ENCODE measurements at places on chromosomes 12 and 14.
A peak's percentile ranks its signal among the peaks of the same experiment; 100 is the strongest.

GRCh38 chr14:99481745-99482099 is 513 bp downstream of the CCNK start:
- no peak for DNase-seq

GRCh38 chr14:50085570-50086320 is 30.6 kb downstream of the VCPKMT start:
- DNase-seq, result peak; percentile 54

DNA sequence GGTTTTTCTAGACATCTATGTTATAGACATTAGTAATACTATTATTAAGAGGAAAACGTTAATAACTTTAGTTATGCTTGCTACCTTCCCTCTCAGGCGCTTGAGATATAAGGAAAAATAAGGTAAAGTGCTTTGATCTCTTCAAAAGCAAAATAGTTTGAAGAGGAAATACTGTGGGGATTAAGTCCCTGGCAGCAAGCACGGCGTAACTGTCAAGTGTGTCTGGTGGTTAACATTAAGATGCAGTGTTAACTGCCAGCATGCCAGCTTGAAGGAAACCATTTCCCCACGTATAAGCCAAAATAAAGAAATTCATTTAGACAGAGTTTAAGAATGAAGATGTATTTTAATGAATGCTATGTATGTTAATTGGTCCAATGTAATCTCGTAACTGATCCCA is 31.8 kb downstream of the PELI2 start:
- no peak for DNase-seq

GRCh38 chr12:122022393-122023338 is 982 bp downstream of the BCL7A start:
- DNase-seq, result no peak

DNA sequence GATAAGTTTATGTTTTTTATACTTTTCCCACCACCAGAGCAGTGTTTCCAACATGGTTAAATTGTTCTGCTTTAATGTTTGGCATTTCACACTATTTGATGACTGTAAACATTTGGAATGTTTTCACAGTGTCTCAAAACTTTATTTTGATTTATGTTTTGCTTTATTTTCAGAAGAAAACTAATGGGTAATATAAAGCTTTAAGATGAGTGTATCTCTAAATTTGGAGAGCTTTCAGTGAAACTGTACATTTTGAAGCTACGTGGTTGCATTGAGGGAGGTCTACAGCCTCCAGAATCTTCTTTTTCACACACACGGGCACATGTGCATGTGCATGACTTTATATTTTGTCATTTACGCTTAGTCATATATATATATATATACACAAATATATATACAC is 10.7 kb downstream of the BICD1 start:
- DNase-seq, result no peak

Measured in RCC 7860 (cell line).